ENCODE measurements at places on chromosomes 16 and 17.

- DNase-seq, result no peak
Observed at GRCh38 chr17:16199093-16199492, 16.2 kb downstream of the NCOR1 start.

GRCh38 chr17:32161506-32162365, 19.4 kb downstream of the RHOT1 start:
- no peak for DNase-seq

DNA sequence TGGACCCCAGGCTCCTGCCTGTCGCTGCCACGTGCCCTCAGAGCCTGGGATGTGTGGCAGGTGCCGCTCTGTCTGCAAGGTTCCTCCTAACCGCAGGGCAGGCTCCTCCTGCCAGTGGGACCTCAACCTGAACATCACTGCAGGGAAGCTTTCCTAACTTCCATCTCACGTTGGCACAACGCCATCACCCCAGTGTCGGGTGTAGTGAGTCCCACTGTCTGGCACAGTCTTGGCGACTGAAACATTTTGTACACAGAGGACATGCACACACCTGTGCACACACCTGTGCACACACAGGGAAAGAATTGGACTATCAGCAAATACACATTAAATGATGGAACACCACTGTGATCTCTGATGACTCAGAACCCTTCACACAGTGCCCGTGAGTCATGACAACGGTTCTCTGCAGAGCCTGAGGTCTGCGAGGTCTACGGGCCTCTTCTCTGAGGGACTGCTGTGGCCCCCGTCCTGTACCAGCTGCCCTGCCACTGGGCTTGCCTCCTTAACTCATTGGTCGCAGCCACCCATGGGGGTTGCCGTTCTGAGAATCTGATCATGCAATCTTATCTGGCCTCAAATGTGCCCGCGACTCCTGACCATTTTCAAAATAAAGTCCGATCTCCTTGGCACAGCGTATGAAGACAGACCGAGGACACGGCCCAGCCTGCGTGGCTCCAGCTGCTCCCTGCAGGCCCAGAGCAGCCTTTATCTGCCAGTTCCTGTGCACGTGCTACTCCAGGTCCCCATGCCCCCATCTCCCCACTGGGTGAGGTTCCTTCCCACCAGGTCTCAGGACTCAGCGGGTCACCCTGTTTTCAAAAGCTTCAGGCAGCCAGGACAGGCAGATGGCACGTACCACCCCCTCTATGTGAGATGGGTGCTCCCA, 7.6 kb downstream of the CCDC57 start:
- no peak for DNase-seq

GRCh38 chr17:73984941-73985340, 218.5 kb upstream of the RPL38 start:
- no peak for DNase-seq

DNA sequence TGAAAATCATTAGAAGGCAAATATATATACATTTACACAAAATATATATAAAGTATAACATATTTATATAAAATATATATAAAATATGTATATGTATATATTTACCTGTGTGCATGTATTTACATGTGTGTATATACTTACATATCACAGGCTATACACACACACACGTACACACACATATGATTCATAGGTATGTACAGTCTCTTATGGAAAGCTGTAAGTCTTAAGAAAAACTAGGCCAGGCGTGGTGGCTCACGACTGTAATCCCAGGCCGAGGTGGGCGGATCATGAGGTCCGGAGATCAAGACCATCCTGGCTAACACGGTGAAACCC, 14.7 kb downstream of the TOM1L2 start:
- DNase-seq, result no peak

- no peak for DNase-seq
Observed at GRCh38 chr16:53886482-53887378, 182.8 kb downstream of the FTO start.

- DNase-seq, result no peak
Observed at GRCh38 chr17:43613917-43614316, 47.8 kb downstream of the MEOX1 start.
